Bronchial epithelial cell (primary cell): ENCODE measurements at places on chromosomes 16 and 17. TPM values are rescaled to one million over a fixed set of nuclear protein-coding genes. Genes with fewer than 3 reads are reported as not detected.

CHTF8 gene
- 34.8 and 42.0 TPM in 2 replicates for total RNA-seq

GAST gene
- 0.90 TPM in 1 of 2 replicates, not detected in the other for total RNA-seq

DNAAF1 gene
- total RNA-seq = not detected in 2 replicates

KRT32 gene
- 0.13 TPM in 1 of 2 replicates, not detected in the other for total RNA-seq

C16orf96 gene
- total RNA-seq = not detected in 2 replicates

MAPK8IP3 gene
- 24.5 and 28.7 TPM in 2 replicates for total RNA-seq

CDH16 gene
- 1.8 and 5.8 TPM in 2 replicates for total RNA-seq

CACNG3 gene
- total RNA-seq = not detected in 2 replicates

CD79B gene
- not detected in 2 replicates for total RNA-seq

CCDC154 gene
- total RNA-seq = under 0.01 and 0.51 TPM in 2 replicates
